ENCODE measurements at places on chromosomes 13 and 19.

- DNase-seq, result no peak
These were observed 121.1 kb upstream of the MYO16 start for GRCh38 chr13:108508263-108508662.

DNA sequence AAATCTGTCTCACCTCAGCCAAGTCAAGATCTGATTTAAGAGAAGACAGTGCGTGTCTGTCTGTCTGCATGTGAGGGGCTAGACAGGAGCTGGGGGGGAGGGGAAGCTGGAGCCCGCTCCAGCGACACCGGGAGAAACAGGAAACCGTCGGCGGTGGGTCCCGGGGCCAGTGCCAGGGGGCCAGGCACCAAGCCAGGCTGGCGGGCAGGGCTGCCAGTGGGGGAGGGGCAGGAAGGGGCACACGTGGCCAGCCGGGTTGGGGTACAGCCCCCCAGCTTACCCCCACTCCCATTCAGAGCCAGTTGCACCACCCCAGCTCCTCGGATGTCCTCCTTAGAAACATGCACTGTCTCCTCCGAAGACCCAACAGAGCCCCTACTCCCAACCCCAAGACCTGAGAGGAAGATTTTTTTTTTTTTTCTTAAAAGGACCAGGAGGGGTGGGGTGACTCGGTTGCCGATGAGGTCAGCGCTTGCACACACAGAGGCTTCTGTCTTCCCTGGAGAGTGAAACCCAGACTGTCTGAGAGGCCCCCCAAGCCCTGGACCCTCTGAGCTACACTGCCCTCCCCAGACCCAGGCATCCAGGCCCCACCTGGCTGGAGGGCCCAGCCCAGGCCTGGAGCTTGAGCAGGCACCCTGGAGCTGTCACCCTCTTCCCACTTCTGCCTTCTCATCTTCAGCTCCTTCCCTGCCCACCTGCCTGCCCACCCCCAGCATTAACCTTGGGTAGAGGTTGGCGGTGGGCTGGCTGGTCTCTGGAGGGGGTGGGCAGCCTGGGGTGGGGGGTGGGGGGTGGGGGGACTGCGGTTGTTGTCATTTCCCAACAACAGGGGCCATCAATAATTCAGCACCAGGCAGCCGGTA, 4.0 kb downstream of the ERF start:
- DNase-seq, result no peak

- DNase-seq, result no peak
These were observed 8.3 kb downstream of the RYR1 start for GRCh38 chr19:38441657-38442348.

GRCh38 chr19:13401388-13401787, 104.9 kb downstream of the CACNA1A start:
- DNase-seq, result no peak

- DNase-seq, result no peak
These were observed 37.6 kb upstream of the C1QTNF9 start for GRCh38 chr13:24271601-24272451.

DNA sequence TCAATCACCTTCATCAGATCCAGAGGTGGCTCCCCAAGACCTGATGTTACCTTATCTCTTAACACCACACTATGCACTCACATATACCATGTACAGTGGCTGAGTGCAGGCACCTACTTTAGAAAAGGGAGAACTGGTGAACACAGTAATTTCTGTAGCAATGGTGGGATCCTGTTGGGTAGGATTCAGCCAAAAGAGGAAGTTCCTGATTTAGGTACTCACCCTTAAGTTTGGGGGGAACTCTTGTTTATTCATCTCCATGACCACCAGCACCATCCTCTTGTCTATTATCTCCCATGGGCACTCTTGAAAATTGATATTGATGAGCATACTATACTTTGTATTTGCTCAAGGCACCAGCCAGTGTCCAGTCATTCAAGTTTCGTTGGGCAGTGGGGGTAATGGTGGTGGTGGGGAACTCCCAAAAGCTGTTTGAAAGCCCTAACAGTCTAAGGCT, 324.4 kb downstream of the LMO7 start:
- no peak for DNase-seq

DNA sequence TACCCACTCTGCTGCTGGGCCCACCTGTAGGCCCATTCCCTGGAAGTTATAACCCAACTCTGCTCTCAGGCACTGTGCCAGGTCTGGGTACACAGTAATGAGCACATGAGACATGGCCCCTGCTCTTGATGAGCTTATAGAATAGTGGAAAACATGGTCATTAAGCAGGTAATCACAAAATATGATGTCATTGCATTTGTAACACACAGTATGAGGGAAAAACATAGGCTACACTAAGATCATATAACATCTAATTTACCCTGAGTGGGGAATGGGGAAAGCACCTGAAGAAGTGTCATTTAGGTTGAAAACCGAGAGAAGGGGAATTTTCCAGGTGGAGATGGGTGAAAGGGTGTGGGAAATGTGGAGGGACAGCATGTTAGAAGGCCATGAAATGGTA, 3.9 kb upstream of the CNMD start:
- no peak for DNase-seq

DNA sequence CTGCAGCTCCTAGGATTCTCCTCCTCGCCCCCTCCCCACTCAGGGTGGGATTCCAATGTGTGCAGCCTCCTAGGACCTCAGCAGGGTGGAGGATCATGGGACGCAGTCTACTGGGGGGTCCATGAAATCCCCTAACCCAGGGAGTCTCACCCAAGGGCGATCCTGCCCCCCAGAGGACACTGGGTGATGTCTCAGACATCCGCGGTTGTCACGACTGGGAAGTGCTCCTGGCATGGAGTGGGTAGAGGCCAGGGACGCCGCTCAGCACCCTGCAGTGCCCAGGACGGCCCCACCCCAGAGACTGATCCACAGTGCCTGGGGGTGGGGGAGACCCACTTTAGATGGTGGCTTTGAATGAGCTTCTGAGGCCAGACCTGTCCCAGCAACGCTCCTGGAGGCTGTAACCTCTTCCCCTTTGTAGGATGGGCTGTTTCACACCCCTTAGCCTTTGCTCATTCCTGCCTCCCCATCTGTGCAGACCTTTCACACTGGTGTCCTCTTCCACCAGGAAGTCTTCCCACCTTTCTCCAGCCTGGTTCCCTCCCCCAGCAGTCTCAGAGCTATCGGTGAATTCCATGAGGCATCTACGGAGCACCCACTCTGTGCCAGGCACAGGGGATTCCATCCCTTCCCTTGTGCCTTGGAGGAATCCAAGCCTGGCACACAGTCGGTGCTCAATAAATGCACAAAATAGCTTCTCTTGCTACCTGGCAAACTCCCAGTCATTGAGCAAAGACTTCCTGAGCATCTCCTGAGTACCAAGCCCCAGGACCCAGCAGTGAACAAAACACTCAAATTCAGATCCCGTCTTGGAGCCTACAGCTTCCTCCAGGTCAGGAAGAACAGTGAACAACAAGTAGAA, 10.5 kb downstream of the SMIM24 start:
- no peak for DNase-seq

DNA sequence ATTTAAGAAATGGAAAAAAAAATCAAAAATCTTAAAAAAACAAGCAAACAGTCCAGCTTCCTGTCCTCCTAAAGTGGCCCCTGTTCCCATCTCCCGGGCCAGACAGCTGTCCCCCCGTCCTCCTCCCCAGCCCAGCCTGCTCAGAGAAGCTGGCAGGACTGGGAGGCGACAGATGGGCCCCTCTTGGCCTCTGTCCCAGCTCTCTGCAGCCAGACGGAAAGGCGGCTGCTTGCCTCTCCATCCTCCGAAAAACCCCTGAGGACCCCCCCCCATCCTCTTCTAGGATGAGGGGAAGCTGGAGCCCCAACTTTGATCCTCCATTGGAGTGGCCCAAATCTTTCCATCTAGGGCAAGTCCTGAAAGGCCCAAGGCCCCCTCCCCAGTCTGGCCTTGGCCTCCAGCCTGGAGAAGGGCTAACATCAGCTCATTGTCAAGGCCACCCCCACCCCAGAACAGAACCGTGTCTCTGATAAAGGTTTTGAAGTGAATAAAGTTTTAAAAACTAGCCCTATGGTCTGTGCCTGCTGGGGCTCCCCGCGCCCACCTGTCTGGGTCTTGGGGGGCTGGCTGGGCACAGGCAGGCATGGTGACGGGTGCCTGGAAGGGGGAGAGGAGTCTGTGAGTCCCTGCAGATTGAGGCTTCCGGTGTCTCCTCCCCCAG, 3.8 kb downstream of the GADD45GIP1 start:
- no peak for DNase-seq

- no peak for DNase-seq
These were observed 184.8 kb downstream of the TEX29 start for GRCh38 chr13:111505175-111505777.

GRCh38 chr19:7247155-7247554, 47.1 kb downstream of the INSR start:
- no peak for DNase-seq
